ENCODE measurements at places on chromosomes 3 and 15.

GRCh38 chr15:63941698-63942465, 104.4 kb downstream of the DAPK2 start:
- no peak for DNase-seq

- no peak for DNase-seq
Observed at GRCh38 chr3:42590989-42591756, 513 bp downstream of the SS18L2 start.

GRCh38 chr3:24773798-24774197, 279.1 kb upstream of the THRB start:
- DNase-seq = no peak

DNA sequence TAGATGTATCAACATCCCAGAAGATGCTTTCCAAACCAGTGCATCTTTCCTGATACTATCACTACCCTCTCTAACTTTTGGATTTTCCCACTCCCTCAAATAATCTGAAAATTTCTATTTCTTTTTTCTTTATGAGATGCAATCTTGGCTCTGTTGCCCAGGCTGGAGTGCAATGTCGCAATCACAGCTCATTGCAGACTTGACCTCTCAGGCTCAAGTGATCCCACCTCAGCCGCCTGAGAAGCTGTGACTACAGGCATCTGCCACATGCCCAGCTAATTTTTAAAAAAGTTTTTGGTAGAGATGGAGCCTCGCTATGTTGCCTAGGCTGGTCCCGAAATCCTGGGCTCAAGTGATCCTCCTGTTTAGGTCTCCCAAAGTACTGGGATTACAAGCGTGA, 239.7 kb downstream of the SUCLG2 start:
- DNase-seq = no peak

DNA sequence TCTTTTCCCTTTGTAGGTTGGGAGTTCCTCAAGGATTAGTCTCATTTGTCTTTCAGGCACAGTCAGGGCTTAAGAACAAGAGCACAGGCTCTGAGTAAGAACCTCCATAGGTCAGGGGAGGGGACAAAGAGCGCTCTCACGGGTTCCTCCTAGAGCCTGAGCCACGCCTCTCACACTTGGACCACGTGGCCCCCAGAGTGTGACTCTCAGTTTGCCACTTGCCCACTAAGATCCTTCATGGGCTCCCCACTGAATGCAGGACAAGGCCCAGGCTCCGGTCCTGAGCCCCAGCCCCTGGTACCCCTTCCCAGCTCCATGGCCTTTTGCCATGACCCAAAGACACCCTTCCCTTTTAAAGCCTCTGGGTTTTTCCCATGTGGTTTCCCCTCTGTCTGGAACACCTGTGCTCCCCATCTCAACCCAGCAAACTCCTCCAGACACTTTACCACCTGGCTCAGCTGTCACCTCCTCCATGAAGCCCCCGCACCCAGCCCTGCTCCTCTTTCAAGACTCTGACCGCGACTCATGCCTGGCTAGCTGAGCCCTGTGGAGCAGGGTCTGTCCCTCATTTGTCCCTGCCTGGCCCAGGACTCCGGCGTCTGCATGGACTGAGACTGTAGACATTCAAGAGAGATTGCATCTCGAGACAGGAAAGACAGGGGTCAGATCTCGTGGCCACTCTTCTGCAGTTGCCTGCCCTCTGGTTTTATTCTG, 32.7 kb downstream of the IQSEC1 start:
- peak; percentile 17 for DNase-seq

GRCh38 chr3:156059950-156060501, 60.4 kb upstream of the KCNAB1 start:
- no peak for DNase-seq

DNA sequence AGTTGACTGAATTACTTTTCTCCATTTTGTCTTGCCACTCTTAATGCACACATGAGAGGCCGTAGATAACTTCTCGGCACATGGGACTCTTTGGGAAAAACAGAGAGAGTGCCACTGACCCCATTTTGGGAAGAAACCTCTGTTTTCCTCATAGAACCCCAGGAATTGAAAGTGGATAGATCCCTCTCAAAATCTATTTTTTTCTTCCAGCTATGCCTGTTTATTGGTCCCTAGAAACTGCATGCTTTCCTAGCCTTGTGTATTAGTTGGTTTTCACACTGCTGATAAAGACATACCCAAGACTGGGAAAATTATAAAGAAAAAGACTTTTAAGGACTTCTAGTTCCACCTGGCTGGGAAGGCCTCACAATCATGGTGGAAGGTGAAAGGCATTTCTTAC, 23.7 kb upstream of the TMEM45A start:
- DNase-seq = no peak

- DNase-seq = no peak
Observed at GRCh38 chr15:94532226-94532625, 300.9 kb downstream of the MCTP2 start.

DNA sequence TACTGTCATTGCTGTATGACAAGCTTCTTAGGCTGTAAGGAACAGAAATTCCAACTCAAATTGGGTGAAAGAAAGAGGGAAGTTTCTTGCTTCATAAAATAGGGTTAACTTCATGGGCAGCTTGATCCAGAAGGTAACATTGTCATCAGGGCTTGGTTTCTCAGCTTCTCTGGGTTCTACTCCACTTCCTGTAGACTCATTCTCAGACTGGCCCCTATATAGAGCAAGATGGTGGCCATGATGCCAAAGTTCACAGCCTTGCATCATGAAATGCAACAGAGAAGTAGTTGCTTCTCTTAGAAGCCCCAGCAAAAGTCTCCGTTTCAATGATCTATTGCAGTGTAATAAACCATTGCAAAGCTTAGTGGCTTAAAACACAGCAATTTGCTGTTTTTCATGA, 33.6 kb downstream of the TMEM40 start:
- no peak for DNase-seq

DNA sequence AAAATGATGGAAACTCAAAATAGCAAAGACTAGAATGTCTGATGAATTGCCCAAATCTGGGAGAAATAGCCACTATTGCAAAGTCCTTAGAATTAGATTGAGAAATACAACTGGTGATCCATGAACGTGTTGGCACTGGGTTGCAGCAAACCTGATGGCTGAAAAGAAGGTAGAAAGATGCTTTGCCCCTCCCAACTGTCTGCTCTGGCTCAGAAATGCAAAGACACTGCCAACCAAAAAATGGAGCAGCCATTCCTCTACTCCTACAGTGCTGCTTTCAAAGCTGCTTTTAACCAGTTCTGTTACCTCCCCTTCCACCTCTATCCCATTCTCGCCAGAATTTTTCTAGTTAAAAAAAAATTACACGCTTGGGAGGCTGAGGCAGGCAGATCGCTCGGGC, 60.7 kb downstream of the CPA3 start:
- no peak for DNase-seq

DNA sequence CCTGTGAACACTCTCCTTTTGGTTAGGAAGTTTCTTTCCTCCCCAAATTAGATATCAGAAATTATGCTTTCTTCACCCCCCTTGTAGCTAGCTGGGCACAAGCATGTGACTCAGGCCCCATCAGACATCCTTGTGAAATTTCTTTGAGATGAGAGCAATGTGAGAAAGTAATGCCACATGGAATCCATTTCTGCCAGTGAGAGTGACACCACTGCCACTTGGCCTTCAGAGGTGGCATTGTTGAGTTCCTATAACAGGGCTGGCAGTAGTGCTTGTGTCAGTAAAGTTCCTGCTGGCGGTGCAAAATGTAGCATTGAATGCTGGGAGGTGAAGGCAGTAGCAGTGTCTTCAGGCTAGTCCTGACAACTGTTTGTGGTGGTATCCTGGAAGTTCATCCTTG, 80.7 kb upstream of the ZNF280D start:
- DNase-seq = no peak

- DNase-seq = no peak
Observed at GRCh38 chr15:74374648-74375302, 7.3 kb upstream of the CYP11A1 start.

DNA sequence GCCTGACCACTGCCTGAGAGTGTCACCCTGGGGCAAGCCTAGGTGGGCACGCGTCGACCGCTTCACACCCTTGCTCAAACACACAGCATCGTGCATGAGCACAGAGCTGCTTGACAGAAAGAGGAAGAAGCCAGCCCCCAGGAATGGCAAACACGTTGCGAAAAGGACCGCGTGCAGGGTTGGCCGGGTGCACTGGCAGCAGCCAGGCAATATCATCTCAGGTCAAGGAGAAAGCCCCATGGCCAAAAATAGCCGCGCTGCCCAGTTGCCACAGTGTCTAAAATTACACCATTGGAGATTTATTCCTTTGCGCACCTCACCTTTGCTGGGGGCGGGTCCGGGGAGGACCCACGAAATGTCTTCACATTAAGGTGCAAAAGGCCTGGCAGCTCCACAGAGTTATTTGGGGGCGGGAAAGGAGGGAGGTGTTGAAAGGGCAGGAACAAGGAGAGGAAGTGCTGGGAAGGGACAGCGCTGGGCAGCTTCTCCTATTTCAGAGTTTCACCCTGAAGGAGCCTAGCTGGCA, 44.7 kb upstream of the NR2F2 start:
- no peak for DNase-seq

DNA sequence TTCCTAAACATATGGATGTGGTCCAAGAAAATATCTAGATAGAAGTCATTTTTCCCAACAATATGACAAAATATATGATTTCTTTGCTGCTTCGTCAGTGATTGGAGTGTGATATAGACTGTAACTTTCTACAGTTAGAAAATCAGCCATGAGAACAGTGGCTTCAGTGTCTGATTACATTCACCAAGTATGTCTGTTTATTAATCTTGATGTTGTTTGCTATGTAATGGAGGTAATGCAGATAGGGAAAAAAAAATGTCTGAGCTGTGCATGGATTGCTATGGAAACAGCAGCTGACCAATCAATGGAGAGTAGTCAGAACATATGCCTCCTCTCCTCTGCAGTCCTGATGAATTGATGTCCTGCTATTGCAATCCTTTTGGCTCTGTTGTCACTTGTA, 72.3 kb upstream of the GAP43 start:
- DNase-seq = no peak

DNA sequence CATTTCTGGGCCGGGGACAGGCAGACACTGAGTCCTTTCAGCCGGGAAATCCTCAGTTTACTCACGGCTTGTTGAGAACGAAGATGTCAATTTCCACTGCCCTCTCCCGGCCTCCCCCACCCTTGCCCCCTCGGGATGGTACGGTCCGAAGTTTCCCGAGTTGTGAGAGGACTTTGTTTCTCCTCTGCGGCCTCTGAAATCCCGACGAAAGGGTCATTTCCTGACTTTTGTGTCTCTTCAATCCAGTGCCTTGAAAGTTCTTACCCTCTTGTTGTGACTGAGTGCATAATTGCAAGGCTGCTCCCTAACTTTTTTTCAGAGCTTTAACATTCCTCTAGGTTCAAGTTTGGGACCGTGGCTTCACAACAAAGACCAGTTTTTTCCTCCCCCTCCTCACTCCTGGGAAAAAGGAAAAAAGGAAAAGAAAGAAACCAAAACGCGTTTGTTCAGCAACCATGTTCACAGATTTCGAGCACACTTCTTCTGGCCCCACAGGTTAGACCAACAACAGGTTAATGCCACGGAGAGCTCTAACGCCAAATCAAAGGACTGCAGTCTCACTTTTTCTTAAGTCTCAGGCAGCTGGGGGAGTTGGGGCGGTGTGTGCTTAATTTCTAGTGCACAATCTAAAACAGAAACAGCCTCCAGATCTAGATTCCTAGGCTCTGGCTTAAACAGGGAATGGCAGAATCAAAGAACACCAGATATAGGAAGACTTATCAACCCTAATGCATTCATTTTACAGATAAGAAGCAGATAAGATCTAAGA, 138.9 kb downstream of the TMCO5A start:
- DNase-seq = no peak

GRCh38 chr3:52441091-52441771, 3.7 kb downstream of the SEMA3G start:
- no peak for DNase-seq

DNA sequence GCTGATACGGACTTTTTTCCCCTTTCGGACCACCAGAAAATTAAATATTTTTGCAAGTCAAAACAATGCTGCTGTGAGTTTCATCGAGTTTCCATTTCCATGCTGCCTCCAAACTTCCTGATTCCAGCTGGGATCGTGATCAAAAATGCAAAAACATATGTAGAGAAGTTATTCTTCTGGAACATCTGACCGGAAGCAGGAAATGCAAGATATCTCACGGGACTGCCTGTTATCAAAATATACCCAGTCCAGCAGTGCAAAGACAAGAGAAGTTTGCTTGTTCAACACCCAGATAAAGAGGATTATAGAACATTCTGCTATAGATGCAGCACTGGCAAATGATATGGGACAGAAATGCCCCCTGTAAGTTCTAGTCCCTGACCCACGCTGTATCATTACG, 726.7 kb upstream of the NR2F2 start:
- DNase-seq = no peak

GRCh38 chr3:22977650-22978289, 225.4 kb upstream of the UBE2E2 start:
- no peak for DNase-seq

- DNase-seq = no peak
Observed at GRCh38 chr3:64972793-64973192, 285.0 kb upstream of the ADAMTS9 start.

DNA sequence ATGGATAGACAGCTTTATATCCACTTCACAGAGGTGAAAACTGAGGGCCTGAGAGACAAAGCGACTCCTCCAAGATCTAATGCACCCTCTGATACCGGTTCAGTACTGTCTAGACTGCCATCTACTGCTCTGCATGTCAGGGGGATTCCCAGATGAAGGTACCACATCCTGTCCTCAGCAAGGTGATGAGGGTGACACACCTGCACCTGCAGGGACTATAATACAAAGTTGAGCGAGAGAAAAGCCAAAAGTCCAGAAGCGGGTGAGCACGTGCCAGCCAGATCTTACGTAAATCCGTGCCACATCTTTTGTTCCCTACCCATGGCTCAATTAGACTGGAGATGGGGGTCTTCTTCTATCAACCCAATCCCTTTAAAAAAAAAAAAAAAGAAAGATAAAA, 32.4 kb upstream of the HES1 start:
- DNase-seq = peak; percentile 21

- no peak for DNase-seq
Observed at GRCh38 chr3:154778057-154778456, 302.1 kb upstream of the MME start.

DNA sequence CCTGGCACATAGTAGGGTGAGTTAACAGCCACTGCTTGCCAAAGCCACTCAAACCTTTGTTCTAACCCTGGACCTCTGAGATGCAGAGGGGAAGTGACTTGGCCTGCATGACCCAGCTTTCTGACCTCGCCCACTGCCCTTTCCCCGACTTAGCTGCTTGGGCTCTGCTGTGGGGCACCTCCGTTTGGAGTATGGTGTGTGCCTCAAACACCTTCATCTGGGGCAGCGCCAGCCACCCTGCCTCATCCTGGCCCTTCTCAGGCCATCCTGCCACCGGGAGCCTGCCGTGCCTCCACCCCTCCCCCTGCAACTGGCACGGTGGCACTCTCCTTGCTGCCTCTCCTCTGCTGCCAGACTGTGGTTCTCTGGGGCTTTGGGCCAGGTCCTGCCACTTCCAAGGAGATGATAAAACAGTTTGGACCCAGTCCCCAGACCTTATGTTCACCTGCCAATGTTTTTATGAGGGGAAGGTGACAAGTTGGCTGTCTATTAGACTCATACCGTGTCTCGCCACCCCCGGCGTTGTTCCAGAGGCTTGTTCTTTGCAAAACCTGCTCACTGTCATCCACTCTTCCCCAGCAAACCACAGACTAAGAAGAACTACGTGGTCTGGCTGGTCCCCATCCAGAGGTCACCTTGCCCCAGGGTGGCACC, 32.2 kb downstream of the SLC6A6 start:
- DNase-seq = no peak

All from activated T-cell treated with anti-CD3 and anti-CD28 coated beads for 4 hours (primary cell).